RKO (cell line): ENCODE measurements at places on chromosomes 7 and 10.

DNA sequence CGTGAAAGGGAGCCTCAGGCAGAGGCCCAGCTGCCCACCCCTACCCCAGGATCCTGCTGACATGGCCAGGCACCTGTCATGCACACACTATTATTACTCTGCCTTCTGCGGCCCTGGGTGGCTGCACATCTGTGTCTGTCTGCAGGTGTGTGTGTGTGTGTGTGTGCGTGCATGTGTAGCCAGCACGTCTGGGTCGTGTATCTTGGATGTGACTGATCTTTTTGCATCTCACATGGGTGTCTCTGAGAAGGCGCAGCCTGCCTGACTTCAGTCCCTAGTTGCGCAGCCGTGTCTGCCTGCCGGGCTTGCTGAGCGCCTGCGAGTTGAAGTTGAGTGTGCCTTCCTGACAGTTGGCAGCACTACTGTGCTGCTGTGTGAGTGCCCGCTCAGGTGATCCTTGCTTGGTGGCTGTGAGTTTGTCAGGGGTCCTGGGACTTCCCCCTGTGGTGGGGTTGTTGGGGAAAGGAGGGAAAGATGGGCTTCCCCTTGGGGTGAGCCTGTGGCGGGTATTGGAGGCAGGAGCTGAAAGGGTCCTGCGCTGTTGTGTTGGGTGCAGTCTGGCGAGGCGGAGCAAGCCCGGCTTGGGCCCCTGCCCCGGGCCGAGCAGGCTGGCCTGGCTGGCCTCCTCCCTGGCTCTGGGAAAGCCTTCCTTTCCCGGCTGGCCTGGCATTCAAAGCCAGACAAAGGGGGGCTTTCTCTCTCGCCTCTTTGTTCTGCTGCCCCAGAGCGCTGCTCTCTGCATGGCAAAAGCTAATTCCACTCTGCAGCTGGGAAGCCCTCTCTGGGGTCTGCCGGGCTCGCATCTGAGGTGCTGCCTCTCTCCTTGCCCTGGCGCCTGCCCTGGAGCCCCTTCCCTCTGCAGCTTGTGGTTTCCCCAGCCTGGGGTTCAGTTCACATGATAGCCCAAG lies 4.9 kb downstream of the TRIM8 start:
- DNase-seq, result no peak

DNA sequence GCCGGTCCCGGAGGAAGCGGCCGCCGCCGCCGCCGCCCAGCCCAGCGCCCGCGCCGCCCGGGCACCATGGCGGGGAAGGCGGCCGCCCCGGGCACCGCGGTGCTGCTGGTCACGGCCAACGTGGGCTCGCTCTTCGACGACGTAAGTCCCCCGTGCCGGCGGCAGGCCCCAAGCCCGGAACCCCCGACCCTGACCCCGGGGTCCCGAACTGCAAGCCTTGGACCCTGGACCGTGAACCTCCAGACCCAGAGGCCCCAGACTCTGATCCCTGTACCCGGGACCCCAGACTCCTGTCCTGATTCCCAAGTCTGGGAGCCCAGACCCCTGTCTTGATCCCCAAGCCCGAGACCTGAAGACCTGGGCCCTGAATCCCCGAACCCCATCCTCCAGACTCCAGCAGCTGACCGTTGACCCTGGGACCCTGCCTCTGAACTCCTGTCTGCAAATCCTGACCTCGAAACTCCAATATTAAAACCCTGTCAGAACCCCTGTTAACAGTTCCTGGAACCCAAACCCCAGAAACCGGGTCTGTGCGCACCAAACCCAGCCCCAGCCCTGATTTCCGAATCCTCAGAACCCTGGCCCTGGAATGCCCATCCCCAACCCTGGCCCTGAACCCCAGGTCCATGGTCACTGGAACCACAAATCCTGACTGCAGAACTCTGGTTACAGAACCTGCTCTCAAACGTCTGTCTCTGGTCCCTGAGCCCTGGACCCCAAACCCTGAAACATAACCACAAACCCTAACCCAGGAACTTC lies 623 bp downstream of the INPP5A start:
- no peak for DNase-seq

- DNase-seq, result no peak
These were observed 24.6 kb downstream of the PRSS2 start for GRCh38 chr7:142795339-142795863.

- DNase-seq, result no peak
These were observed 89.3 kb downstream of the ZMYND11 start for GRCh38 chr10:224571-224970.

DNA sequence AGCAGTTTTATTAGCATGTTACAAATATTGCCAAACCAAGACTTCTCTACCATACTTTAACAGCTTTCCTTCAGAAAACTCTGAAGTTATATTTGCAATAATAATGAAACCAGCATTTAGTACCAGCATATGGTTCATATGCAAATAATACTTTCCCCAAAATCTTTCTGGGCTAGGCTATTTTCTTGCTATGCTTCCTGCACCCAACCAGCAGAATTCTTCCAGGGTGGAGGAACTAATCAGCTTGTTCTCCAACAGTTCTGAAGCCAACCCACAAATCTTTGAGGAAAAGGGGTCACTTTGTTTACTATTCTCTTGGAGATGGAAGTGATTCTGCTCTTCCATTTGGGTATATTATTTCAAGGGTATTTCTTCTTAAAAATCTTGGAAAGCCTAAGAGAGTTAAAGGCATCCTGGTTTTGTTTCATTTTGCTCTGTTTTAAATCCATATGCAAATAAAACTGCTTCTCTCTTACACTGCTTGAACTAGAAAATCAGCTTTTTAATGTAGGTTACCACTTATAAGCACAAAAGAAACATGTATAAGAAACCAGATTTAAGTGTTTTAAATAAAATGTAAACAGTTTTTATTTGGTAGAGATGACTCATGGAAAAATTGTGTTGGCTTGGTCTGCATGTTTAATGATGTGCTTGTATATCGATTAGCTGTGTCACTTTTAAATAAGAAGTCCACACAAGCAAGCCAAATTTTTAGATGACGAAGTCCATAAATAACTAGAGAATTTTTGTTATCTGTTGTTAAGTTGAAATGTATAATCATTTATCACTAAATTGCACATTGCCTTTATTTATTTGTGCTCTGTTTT lies 103.7 kb downstream of the HECTD2 start:
- DNase-seq, result no peak

GRCh38 chr7:101676062-101676598 lies 47.0 kb upstream of the MYL10 start:
- no peak for DNase-seq

- peak; percentile 19 for DNase-seq
These were observed 73.1 kb upstream of the AASS start for GRCh38 chr7:122217125-122217524.

GRCh38 chr10:92290076-92290836 lies 622 bp downstream of the CPEB3 start:
- DNase-seq, result peak; percentile 65

- DNase-seq, result no peak
These were observed 27.0 kb downstream of the CALML3 start for GRCh38 chr10:5551531-5552375.

DNA sequence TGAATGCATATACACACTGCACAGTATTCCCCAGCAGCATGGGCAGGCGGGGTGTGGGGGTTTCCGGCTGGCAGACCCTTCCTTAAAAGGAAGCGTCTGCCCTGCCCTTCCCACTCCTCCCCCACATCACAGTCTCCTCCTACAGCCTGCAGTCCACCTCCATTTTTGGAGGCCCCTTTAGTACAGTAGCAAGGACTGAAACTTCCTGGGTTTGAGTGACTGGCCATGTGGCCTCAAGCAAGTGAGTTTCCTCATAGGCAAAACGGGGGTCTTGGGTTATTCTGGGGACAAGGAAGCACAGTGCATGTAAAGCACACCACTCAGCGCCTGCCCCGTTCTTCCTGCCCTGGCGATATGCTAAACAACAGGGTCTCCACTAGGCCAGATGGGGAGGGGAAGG lies 62.1 kb upstream of the COL13A1 start:
- DNase-seq, result no peak

DNA sequence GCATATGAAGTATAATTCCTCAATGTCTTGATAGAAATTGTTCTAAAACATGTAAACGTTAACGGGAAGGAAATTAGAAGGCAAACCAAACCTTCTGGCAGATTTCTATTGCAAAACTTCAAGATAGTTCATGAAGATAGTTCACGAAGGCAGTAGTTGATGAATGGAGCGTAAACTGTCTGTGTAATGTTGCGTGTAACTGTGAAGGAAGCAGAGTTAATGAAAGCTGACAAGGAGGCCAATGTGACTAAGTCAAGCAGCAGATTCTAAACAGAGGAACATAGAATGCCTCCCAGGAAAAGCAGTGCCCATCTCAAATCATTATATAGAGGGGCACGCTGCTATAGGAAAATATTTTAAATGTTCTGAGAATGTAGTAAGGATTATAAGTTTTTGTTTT lies 659.7 kb upstream of the IGFBP3 start:
- DNase-seq, result no peak

GRCh38 chr7:142833174-142834048 lies 21.5 kb upstream of the EPHB6 start:
- peak; percentile 51 for DNase-seq

DNA sequence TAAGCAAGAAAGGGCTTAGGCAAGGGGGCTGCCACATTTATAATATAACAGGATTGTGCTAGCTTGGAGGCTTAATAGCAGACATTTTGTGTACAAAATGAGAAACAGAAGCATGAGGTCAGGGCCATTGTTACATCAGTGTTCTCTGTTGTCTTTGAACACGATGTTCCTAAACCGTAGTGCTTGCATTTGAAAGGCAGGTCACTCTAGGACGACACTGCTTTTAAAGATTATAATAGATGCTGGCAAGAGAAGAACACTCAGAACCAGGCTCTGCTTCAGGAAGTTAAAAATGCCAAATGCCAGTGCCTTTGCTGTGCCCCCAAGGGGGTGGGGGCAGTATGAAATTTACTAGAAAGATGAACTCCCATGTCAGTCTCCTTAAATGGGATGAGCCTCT lies 91.1 kb downstream of the SORCS3 start:
- DNase-seq, result no peak

DNA sequence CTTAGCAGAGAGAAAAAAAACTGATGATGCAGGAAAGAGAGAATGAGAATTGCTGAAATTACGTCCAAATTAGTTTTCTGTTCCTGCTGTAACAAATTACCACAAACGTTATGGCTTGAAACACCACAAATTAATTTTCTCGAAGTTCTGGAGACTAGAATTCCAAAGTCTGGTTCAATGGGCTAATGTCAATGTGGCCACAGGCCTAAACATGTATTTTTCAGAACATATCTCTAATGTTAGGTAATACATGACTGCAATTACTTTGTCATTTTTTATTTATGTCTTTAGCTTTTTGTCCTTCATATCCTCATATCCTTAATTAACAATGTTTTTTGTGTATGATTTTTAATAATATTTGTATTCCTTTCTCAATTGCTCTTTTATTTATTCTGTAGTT lies 3.0 kb upstream of the AKR1C3 start:
- DNase-seq, result no peak

GRCh38 chr7:112784603-112785002 lies 5.6 kb downstream of the TMEM168 start:
- no peak for DNase-seq

- no peak for DNase-seq
These were observed 8.6 kb downstream of the EVX1 start for GRCh38 chr7:27251136-27251651.

DNA sequence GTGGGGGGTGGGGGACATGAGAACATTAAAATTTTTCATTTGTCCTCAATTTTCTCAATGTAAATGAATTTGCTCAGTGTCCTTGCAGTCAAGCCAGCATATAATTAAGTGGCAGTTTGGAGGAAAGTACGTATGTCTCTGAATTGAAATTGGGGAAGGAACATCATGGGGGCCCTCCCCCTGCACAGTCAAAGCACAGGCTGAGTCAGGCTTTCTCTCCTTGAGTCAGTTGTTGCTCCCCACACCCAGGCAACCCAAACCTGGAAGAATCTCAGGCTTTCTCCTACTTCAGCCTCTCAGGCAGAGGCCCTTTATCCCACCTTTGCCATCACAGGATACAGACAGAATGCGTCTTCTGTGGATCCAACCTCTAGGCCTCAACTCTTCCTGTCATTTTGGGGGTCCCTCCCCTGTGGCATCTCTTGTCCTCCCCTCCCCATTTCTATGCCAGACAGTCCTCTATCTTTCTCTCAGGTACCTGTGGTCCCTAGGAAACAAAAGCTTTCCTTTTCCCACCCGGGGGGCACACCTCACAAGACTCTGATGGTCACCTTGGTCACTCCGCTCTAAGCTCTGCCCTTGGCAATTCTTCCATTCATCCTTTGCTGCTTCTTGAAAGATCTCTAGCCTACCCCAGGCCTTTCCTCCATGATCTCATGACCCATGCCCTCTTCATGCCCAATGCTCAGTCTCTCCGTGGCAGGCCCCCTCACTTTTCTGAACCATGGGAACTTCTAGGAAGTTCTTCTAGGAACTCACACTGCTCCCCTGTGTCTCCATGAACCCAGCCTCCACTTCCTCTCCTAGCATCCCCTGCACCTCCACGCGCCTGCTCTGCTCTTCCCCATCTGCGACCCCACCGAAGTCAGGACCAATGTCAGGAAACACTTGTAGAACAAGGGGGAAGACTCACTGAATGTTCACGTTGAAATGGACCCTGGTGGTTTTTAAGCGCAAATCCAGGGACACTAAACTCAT lies 40.4 kb downstream of the CREB3L2 start:
- DNase-seq, result no peak

DNA sequence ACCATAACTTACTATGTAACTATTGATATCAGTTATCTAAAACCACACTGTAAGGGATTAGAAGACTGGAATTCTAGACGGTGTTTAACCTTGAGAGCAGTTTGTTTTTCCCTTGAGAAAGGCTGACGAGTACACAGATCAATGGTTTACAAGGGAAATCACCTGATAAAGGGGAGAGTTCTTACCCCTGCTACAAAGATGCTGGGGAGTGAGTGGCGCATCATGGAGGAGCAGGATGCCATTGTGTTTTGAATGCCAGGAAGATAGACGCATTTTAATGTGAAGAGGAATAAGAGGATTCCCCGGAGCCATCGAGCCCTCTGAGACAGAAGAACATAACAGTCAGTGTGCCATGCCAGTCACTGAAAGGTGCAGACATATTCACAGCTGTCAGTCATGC lies 145.2 kb downstream of the PKD1L1 start:
- DNase-seq, result no peak

- no peak for DNase-seq
These were observed 687.3 kb downstream of the KCNMA1 start for GRCh38 chr10:76950354-76950753.

DNA sequence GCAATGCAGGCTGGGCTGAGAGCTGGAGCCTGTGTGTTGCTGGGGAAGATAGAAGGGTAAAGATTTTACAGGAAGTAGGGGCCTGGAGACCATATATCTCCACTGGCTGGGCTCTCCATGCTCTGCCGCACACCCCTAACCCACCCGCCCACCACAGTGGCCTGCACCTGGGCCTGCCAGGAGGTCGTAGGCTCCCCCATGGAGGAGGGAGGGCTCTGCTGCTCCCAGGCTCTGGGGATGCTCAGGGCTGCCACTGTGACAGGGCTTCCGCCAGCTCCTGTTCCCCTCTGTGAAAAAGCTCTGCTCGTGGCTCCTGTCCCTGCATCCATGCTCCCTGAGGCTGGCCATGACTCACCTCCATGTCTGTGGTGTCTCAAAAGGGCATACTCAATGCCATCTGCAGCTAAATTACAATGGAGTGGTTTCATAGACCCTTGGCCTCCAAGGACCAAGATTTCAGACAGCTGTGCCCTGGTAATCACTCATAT lies 106.0 kb downstream of the CXCL12 start:
- DNase-seq, result no peak

- no peak for DNase-seq
These were observed 247.3 kb downstream of the SKAP2 start for GRCh38 chr7:26617066-26617465.

GRCh38 chr10:123669886-123670285 lies 3.7 kb downstream of the GPR26 start:
- DNase-seq, result no peak

GRCh38 chr7:94439893-94440381 lies 45.2 kb downstream of the COL1A2 start:
- DNase-seq, result no peak
